NCI-H446 treated with DMSO at 0.1 percent for 48 hours (cell line): ENCODE measurements at places on chromosomes 6 and 20.
A peak's percentile ranks its signal among the peaks of the same experiment; 100 is the strongest.

GRCh38 chr6:79158856-79159516, 75.5 kb downstream of the HMGN3 start:
- DNase-seq: no peak

GRCh38 chr6:70312165-70312745, 9.4 kb upstream of the COL9A1 start:
- DNase-seq: no peak

GRCh38 chr20:51417250-51418136, 125.0 kb downstream of the NFATC2 start:
- no peak for DNase-seq

DNA sequence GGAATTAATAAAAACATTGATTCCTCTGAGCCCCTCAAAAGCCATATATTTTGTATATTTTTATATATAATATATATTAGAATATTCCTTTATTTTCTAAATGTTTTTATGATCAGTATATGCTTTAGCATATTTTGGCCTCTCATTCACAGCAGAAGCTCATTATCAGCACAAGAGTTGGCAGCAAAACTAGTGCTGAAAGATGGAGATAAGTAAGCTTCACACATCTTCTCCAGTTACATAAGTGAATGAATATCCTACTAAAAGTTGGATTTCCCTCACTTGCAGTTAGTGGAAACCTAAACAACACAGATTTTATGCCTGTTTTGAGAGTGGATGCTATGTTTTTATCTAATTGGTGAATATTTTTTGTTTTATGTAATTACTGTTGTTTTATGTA, 1303.8 kb upstream of the ADGRB3 start:
- DNase-seq: peak; percentile 5

- DNase-seq: no peak
These were observed 10.6 kb upstream of the NDRG3 start for GRCh38 chr20:36756496-36756895.

DNA sequence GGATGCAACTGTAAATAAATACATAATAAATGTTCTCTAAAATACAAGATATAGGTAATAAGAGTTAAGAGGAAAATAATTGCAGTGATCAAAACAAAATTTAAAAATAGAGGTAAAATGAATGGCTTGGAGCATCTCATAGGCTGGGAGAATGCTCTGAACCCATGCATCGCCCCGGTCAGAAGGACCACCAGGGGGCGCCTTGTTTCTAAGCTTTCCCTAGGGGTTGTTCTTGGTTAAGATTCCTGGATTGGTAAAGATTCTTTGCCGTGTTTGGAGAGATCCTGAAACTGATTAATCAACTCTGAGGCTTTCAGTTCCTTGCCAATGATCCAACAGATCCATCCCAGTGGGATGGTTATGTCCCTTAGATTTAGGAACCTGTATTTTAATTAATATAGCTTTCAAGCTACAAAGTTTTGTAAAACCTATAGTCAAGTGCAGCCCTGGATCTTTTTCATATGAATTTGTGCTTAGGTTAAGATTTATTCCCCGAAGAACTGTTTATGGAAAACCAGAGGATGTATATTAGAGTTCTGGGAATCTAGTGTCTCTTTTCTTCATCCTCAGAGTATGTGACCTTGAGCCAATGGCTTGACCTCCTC, 45.3 kb upstream of the PRELID3B start:
- peak; percentile 23 for DNase-seq

DNA sequence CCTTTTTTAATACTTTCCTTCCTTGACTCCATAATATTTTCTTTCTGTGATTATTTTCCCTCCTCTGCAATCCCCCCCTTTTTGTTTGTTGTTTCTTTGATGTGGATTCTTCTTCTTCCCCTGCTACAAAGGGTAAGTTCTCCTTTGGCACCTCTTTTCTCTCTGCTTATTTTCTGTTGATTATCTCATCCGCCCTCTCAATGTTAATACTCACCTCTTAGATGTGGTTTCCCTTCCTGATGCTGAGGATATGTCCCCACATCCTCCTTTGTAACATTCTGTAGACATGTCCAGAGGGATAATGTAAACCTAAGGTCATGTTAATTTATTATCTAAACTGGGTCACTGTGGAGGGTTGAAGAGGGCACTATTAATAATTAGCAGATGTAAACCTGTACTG, 17.7 kb downstream of the FLRT3 start:
- no peak for DNase-seq

GRCh38 chr6:36248980-36249379, 20.9 kb upstream of the PNPLA1 start:
- no peak for DNase-seq

GRCh38 chr6:110265273-110265672, 85.0 kb downstream of the CDC40 start:
- DNase-seq: no peak

DNA sequence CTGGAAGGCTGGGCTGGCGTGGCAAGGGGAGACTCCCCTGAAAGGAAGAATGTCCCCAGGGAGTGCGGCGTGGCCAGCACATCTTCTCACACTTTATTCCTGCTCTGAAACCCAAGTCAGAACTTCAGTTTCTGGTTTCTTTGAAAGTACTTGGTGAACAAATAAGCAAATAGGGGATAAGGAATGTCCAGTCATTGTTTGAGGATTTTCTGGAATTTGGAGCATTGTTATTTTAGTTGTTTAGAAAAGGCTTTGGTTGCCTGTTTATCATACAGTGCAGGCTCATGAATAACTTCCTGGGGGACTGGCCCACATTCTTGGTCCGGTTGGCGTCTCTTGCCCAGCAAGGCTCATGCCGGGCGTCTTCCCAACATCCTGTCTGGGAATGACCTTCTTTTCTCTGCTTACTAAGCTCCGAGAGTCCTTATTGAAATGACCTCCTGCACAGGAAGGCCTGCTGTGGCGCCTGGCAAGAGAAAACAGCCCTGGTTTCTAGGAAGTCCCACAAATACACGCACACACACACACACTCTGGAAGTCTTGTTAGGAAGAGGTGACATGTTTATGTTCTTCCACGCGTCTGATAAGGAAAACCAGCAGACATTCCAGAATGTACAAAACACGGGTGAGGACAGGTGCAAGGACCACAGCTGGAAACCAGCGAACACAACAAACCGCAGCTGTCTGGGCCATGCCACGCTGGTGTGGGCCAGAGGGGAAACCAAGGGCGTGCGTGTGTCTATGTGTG, 71.9 kb downstream of the TMEM170B start:
- no peak for DNase-seq

GRCh38 chr6:102686461-102686860, 1293.0 kb downstream of the GRIK2 start:
- DNase-seq: no peak

- DNase-seq: peak; percentile 14
These were observed 341.8 kb downstream of the CDKAL1 start for GRCh38 chr6:20876036-20876435.

DNA sequence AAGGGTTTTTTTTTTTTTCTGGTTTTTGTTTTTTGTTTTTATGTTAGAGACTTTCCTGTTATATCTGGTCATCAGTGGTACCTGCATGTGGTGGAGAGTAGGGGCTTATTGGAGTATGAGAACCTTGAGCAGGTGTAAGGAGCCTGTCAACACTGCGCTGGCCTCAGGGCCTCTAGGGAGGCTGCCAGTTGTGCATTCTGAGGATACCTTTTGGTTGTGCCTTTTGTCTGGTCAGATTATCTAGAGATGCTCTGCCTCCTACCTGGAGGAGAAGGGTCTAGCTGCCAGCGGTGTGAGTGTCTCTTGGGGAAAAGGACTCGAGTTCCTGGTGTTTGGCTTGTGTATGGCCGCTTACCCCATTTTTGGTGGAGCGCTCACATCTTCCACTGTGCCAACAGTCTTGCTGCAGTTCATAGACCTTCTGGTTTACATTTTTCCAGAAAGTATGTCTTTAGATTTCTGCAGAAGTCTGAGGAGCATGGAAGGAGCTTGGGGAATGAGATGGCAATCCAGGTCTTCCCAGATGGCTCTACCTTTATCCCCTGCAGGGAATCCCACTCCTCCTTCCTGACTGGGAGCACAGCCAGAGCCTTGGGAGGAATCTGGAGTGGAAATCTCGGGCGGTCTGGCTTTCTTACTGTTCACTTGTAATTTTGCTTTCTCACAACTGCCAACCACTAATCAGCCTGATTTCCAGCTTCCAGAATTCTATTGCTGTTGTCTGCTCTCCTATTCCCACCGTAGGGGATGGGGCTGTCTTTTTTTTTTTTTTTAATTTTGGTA, 49.9 kb downstream of the PTPN1 start:
- peak; percentile 52 for DNase-seq

DNA sequence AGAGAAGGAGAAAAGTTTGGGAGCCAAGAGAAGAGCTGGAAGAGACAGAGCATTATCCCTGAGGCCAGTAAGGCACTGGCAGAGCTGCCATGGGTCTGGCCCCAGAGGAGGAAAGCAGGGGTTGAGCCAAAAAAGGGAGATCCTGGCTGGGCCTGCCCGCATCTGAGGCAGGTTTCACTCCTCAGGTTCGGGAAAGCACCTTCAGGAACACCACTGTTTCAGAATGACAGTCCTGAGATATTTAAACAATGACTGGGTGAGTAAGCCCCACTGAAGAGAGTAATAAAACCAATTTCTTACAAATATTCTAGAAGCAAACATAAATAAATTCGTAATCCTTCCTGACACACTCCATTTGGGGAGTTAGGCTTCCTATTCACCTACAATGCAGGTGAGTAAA, 152.2 kb downstream of the BACH2 start:
- no peak for DNase-seq

- DNase-seq: no peak
These were observed 6.7 kb downstream of the POU3F2 start for GRCh38 chr6:98840996-98841513.

DNA sequence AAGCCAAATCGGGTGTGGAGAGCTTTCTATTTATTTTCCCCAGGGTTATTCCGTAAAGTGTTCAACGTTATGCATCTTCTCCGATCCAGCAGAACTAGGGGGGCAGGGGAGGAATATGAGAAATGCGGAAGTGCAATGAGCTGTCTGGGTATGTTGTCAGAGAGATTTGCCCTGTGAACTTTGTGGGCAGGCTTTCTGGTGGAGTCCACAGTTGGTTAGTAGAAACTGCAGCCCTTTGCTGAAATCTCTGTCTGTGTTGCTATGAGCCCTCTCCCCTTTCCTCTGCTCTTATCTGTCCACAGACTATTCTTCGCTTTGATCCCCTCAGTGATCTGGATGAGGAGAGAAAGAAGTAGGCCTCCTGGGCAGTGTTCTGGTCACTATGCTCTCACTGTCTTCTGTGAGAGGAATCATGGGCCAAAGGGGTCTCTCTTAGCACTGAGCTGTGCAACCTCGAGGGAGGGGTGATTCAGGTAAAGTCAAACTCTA, 158.9 kb upstream of the FUT9 start:
- no peak for DNase-seq

DNA sequence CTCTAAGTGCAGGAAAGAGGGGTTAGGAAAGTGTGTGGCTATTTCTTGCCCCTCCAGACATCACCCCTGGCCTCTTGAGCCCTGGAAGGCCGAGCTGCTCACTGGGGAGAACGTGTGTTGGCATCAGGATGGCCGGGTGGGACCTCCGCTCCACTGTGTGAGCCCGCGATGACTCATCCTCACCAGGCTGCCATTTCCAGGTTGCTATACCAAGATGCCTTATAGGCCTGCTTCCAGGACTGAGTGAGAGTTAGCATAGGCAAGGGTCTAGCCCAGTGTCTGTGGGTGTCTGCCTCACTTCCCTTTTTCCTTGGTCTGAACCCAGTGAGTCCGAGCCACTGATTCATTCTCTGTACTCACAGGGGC, 105.0 kb downstream of the MRPL14 start:
- DNase-seq: no peak

DNA sequence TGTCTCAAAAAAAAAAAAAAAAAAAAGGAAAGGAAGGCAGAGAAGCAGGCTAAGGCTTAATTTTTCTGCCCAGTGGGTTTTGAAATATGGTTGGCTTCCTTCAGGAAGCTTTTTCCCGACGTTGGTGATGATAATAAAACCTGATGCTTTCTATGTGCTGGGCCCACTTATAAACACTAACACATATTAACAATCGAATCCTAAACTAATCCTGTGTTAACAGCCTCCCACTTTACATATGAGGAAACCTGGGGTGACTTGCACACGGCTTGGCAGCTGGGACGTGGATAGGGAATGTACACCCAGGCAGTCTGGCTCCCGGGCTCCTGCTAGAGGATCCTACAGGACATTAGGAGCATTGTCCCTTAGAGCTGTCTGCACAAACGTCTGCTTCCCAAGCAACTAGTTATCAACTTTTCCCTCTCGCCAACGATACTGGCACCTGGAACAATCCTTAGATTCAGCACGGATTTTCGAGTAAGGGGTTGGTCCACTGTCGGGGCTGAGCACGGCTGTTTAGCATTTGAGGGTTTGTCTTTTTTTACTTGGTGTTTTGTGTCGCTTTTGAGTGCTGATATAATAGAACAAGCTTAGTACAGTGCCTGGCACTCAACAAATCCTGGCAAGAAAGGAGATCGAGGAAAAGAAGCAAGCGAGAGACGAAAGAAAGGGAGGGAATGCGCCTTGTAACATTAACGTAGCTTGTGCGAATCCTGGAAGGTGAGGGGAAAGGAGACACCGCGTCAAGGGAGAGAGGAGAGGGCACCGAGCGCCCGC, 622 bp upstream of the KIZ start:
- peak; percentile 47 for DNase-seq

GRCh38 chr6:13561624-13562267, 12.7 kb upstream of the SIRT5 start:
- DNase-seq: no peak

DNA sequence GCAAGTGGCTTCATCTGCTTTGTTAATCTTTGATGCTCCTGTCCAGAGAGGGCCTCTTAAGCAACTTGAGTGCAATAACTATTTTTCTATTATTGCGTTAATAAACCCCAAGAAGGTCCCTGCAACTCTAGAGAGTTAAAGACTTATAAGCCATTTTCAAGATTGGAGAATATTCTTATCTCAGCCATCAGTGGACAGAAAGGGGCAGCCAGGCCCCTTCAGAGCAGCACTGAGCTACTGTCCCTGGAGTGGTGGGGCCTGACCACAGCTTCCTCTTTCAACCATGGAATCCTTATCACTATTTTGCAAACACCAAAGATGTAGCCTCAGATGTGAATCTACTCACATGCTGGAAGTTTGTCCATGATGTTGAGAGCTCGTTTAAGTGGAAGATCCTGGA, 2.8 kb upstream of the MAS1L start:
- DNase-seq: no peak

DNA sequence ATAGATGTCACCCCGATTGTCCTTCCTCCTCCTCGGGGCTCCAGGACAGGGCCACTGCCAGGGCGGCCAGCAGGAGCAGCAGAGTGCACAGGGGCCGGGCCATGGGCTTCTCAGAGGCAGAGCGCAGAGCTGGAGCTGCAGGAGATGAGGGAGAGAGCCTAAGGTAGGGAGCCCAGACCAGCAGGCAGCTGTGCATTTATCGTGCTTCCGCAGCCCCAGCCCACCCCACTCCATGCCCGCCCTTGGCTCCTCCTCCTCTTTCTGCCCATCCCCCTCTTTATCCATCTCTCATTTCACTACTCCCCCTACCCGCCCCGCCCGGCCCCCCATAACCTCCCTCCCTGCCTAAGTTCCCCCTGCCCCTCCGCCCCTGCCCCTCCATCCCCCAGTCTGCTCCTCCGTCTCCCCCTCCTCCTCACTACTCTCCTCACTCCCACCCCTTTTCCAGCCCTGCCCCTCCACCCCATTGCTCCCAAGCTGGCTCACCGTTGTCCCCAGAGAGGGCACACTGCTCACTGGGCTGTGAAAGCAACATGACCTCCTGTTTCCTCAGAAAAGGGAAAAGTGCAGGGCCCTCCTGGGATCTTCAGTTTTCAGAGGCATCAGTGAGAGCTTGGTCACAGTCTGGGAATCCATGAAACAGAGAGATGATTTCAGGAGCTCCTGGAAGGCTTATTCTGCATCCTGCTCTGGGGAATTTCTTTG, 25.5 kb upstream of the CST1 start:
- no peak for DNase-seq
